ENCODE measurements at places on chromosomes 4 and X.

- DNase-seq = no peak
Measured at GRCh38 chrX:3598709-3599108, 114.7 kb downstream of the PRKX start.

DNA sequence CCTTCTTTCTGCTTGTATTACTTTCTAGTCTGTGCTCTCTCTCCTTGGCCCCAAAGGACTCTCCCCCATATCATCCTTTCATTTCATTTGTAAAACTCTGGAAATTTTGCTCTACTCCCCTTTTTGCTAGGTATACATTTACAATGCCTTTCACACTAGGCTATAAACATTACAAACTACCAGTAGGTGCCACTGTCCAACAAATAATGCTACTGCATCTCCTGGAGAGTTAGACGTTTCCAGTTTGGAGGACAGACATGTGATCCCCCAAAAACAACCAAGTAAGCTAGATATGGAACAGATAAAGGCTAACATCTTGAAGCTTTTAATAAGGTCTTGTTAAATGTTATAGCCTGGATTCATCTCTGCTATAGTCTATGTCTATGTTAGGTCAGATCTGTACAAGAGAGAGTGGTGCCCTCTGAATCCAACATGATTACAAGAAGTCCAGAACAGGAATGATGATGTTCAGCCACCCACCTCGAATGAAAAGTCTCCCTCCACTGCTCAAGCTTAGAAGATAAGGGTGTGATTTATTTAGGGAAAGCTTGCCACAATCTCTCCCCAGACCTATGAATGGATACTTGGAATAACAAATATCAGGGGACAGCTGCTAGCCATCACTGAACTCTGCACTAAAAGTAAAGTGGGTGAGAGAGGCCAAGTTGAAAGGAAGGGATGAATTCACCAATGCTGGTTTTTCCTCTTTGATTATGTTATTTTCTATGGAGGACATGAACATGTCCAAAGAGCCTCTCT, 14.3 kb downstream of the CBR4 start:
- DNase-seq = no peak

DNA sequence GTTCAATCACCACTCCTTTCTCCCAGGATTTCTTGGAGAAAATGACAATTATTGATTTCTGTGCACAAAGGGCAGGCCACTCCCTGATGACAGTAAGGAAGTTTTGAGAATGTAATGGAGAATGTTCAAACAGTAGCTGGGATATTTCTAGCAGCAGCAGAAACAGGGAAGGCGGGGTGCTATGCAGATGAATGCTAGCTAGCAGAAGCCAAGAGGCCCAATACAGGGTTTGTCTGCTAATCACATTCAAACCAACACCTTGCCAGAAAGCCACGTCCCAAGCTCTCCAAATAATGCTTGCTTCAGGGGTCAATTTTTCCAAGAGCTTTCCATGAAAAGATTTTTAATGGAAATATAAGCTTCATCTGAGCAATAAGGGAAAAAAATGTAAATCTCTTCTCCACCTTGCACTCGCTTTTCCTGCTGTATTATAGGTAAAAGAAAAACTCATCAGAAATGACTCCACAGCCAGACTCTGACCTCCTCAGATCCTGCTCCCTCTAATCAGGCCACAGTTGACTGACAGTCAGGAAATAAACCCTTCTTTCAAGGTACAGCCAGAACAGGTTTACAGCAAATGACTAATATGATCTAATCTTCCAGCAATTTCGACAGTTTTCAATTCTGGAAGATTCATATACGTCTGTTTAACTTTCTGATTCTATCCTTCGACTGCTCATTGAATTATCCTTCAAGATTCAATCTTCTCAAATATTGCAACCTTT, 84.7 kb upstream of the PCDH19 start:
- no peak for DNase-seq

- DNase-seq = no peak
Measured at GRCh38 chr4:6473264-6474052, 1.0 kb upstream of the PPP2R2C start.

DNA sequence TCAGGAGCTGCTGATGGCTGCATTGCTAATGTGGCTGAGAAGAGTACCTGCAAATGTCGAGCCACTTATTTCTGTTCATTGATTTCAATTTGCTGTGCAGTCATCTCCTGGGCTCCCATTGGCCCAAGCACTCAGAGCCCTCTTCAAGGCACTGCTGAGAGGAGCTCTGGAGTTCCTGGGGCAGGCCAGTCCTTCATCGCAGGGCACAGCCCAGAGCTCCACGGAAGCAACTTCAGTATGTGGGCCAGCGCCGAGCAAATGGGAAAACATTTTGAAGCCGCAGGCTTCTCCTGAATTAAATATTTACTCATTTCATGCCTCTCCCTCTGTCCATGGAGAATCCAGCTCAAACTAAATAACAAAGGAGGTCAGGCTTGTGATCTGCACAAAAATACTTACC, 383.3 kb downstream of the BCOR start:
- no peak for DNase-seq

DNA sequence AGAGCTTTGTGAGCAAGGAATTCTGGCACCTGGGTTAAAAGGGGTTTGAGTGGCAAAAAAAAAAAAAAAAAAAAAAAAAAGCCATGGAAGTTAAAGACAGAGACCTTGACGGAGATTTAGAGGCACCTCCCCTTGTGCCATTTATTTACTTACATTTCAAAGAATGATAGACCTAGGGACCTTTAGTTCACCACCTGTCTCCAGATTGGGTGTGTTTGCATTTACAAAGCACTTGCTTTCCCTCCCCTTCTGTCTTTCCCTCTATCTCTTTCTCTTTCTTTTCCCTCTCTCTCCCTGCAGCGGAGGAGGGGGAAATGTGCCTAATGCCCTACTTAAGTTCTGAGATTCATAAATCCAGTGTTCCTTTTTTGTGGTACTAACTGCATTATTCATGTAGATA, 116.0 kb downstream of the IQCM start:
- no peak for DNase-seq

- no peak for DNase-seq
Measured at GRCh38 chrX:40104985-40105834, 7.5 kb upstream of the BCOR start.

GRCh38 chr4:3257103-3257555, 8.2 kb downstream of the MSANTD1 start:
- DNase-seq = no peak

- no peak for DNase-seq
Measured at GRCh38 chr4:3440979-3441500, 728 bp upstream of the HGFAC start.

- no peak for DNase-seq
Measured at GRCh38 chr4:153141238-153141637, 63.0 kb upstream of the TRIM2 start.
